ENCODE measurements at places on chromosomes 4 and X.

DNA sequence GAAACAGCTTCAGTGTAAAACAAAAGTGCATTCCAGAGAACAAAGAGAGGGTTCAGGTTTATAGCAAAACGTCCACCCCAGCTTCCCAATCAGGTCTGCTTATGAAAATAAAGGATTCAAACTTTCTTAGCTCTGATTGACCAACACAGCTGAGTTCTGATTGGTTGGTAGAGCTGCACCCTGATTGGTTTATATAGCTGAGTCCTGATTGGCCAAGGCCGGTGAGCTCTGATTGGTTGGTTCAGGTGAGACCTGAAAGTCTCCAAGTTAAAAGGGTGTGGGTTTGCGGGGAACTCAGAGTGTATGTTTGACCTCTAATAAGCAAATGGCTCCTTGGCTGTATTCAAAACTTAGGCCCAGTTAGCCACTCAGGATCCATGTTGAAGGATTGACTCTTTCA lies 20.9 kb downstream of the CLRN2 start:
- peak; percentile 17 for DNase-seq

DNA sequence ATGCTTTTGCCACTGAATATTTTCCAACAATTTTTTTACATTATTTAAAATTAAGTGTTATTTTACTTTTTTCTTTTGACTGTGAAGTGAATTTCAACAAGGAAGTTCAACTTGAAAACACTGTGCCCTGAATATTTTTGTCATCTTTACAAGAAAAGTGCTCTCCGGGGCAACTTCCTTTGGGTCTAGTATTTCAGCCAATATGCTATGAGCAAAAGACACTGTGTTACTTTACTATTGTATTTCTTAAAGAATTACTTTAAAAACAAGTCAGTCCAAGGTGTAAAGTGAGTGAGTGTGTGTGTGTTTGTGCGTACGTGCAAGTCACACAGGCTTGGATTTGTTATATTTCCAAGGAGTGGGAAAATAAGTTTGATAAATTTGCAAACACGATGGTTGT lies 7.6 kb upstream of the USP53 start:
- DNase-seq: no peak

DNA sequence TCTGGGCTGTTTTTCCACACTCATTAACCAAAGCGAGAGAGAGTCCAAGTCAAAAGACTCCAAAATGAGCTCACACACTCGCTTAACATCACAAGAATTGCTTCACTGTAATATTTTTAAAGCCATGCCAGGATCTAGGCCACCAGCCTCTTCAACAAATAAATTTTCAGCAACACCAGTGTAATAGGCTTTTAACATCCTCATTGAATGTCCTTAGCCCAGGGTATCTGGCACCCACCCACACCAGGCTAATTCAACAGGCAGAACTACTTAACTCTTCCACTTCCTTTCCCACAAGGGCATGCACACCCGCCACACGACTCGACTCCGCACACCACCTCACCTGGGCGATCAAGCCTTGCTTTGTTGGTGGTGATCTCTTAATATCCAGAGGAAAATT lies 34.2 kb downstream of the FAT1 start:
- peak; percentile 32 for DNase-seq

GRCh38 chrX:71664889-71665491 lies 2.4 kb upstream of the LOC101059915 start:
- DNase-seq: no peak

DNA sequence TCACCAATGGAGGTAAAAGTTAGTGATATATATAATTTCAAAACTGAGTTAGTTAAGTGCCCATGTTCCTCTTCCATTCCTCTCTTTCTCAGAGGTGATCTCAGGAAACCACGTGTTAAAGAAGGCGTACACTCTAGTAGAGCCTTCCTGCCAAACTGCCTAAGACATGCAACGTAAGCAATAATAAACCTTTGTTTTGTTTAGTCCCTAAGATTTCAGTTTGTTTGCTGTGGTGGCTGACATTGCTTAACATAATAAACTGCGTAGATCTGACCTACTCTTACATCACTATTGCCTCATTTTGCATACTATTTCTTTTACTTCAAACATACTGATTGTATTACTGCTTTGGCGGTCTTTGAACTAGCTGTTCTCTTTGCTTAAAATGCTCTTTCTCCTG lies 99.2 kb downstream of the JADE1 start:
- no peak for DNase-seq

DNA sequence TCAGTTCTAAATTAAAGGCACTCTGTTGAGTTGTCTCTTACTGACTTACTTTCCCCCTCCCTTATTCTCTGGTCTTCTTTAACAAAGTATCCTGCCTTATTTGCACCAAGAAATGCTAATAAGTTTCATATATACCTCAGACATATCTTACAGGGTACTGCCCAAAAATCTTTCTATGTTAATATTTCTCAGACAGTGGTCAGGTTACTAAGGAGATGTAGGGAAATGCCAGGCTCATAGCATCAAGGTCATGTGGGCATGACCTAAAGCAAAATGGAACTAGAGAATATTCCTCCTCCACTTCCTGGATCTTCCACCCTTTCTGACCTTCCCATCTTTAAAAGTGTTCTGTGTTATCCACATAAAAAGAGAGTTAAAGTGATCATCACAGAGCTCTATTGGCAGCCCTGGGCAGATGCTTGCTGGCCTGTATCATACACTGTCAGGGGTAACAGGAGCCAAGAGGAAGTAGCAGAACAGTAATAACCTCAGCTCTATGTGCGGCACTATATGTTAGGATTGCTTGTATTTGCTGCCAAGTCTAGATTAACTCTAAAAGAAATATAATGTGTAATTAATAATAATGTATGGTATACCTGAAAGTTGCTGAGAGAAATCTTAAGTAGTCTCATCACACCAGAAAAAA lies 74.3 kb downstream of the IQCM start:
- DNase-seq: no peak
